ENCODE measurements at places on chromosomes 11 and 22.

- no peak for DNase-seq
These were observed 1655.2 kb downstream of the LRRC4C start for GRCh38 chr11:39804271-39804670.

GRCh38 chr11:122758974-122759373 is 79.3 kb upstream of the CRTAM start:
- peak; percentile 67 for DNase-seq

GRCh38 chr11:24760681-24761080 is 263.8 kb downstream of the LUZP2 start:
- no peak for DNase-seq

DNA sequence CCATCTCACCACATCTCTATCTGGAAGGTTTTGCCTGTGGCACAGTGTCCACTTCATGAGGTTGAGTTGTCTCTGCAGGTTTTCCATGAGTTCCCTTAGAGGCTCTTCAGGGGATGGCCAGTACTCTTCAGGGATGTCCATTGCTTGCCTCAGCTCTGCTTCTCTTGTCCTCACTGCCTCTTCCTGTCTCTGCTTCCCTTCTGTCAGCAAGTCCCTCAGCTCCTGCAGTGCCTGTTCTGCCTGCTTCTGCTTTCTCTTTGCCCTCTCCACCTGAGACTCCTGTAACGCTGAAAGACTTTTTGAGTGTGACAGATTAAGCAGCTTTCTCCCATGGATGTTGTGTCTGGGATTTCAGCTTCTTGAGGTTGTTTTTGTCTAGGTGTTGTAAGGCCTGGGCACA is 38.2 kb upstream of the MRPL17 start:
- no peak for DNase-seq

DNA sequence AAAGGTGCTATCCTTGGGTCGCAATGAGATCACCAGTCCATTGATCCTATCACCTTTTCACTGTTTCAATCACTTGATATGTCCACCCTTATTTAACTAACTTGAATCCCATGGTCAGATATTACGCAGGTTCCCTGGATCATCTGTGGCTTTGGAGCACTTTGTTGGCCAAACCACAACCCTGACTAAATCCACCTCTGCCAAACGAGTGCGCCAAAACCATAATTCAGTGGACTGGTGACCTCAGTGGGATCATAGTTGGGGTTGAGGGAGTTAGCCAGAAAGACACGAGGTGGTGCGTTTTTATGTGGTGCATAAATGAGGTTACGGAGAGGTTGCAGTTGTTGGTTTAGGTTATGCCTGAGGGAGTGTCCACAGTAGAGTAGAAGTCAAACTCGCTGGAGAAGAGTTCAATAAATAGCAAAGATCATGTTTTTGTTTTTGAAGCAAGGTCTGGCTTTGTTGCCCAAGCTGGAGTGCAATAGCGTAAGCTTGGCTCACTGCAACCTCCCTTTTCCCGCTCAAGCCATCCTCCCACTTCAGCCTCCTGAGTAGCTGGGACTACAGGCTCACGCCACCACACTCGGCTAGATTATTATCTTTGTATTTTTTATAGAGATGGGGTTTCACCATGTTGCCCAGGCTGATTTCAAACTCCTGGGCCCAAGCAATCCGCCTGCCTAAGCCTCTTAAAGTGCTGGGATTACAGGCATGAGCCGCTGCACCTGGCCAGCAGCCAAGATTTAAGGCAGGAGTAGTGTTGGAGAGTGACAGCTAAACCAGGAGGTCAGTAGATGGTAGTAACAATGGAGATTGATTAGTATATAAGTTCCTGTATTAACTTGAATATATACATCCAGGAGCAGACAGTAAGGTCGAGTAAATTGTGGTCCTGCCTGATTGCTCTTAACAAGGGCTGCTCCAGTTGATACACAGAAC is 4.5 kb downstream of the FOXR1 start:
- peak; percentile 37 for DNase-seq

- no peak for DNase-seq
These were observed 31.5 kb upstream of the CCDC188 start for GRCh38 chr22:20182365-20182764.

- no peak for DNase-seq
These were observed 89.3 kb downstream of the BCR start for GRCh38 chr22:23269441-23270211.

DNA sequence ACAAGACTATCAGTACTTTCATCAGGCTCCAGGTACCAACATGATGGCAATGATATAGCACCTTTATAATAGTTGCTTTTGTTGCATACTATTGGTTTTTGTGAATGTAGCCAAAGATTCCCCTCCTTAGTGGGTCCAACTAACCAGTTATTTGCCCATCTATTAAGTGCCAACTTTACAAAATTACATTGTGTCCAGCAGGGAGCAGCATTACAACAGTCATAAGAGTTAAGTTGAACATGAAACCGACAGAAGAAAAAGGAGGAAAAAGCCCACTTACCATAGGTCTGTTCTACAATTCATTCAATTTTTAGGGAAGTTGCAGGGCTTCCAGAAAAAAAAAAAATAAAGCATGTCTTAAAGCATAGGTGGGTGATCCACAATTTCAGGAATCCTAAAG is 21.6 kb downstream of the IMMP1L start:
- peak; percentile 80 for DNase-seq

DNA sequence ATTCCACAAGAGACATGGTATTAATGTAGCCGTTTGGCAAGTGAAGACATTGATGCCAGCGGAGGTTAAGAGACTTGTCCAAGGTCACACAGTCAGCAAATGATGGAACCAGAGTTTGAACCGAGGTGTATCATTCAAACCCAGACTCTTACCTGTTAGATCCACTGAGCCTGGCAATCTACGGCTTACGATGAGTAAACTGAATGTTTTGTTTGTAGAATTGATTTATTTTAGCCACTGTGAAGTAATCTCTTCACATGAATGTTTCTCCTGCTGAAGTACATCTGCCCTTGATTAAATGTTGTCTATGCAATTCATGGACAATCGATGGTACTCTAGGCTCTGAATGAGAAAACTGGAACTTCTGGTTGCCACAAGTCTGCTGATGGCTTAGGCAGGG is 155.5 kb upstream of the NAV2 start:
- no peak for DNase-seq

DNA sequence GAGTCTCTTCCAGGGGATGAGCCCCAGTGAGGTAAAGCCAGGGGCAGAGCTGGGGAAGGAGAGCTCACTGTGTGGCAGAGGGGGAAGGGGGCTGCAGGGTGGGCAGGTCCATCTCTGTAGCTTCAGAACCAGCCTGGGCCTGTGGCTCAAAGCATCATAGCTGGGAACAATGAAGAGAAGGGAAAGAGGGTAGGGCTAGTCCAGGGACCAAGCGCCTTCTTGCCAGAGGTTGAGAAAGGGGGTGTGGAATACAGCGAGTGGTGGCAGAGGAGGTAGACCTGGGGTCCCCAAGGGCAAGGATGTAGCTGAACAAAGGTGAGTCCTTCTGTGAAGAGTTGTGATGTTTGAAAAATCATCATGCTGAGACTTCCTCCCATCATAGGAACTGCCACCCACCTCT is 1.2 kb upstream of the PLA2G3 start:
- no peak for DNase-seq

GRCh38 chr11:118768690-118769089 is 22.3 kb downstream of the DDX6 start:
- no peak for DNase-seq

DNA sequence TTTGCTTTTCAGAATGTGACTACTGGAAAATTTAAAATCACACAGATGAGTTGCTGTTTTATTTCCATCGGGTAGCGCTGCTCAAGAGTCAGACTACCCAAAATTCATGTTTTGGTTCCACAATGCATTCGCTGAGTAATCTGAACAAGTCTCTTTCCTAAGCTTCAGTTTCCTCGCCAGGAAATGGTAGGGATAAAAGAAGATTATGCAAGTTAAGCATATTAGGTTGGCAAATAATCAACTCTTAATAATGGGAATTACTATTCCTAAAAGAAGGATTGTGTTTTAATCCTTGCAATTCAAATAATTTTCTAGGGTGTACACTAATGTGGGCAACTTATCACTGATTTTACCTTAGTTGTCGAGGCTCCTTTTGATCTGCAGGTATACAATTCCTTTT is 326.5 kb downstream of the LARGE1 start:
- DNase-seq = no peak

DNA sequence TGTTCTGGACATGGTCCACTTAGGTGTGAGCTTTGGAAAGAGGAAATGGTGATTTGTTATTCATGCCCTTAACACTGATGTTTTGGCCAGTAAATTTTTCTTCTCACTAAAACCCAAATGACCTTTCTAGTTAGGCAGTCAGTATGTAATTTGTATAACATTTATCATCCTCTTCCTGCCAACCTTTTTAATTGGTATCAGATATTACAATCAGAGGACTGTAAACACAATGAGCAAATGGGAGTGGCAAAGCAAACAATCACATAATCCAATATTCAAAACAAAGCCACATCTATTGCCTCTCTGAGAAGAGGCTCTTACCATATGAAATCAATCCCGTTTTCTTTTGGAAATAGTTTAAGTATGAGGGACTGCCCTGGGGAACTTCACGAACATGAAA is 49.1 kb downstream of the BBOX1 start:
- DNase-seq = no peak

GRCh38 chr11:45162916-45163879 is 16.8 kb downstream of the PRDM11 start:
- DNase-seq = no peak

DNA sequence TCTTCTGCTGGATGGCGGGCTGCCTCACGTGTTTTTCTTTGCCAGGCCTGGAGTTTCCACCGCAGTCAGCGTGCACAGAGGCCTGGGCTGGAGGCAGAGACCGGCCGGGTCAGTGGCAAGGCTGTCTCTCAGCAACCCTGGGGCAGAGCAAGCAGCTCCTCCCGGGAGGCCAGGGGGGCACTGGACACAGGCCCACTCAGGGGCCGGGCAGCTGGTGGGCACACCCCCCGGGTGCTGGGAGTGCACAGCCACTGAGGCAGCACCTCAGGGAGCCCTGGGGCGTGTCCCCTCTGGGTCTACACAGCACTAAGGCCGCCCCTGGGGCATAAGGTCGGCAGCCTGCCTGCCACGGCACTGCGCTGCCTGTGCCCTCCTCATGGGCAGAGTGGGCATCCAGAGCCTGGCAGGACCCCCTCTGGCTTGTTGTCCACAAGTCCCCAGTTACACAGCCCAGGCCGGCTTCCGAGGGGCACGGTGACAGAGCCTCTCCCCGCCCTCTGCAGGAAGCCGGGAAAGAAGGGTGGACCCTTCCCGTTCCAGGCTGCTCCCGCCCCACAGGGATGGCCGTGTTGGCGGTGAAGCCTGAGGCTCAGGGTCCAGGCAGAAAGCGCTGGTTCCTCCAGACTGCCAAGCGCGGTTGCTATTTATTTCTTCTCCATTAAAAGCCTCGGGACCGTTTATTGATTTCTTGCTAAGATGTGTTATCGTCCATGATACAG is 18.5 kb upstream of the TH start:
- no peak for DNase-seq

- DNase-seq = peak; percentile 90
These were observed 3.3 kb downstream of the FGF19 start for GRCh38 chr11:69700278-69701140.

- DNase-seq = no peak
These were observed 27.7 kb downstream of the DDI1 start for GRCh38 chr11:104064034-104064630.

- peak; percentile 52 for DNase-seq
These were observed 9.4 kb upstream of the PIM3 start for GRCh38 chr22:49951000-49951677.

GRCh38 chr11:65911682-65912568 is 6.9 kb downstream of the C11orf68 start:
- DNase-seq = peak; percentile 73

GRCh38 chr11:61899146-61899841 is 7.9 kb upstream of the FADS3 start:
- peak; percentile 88 for DNase-seq

DNA sequence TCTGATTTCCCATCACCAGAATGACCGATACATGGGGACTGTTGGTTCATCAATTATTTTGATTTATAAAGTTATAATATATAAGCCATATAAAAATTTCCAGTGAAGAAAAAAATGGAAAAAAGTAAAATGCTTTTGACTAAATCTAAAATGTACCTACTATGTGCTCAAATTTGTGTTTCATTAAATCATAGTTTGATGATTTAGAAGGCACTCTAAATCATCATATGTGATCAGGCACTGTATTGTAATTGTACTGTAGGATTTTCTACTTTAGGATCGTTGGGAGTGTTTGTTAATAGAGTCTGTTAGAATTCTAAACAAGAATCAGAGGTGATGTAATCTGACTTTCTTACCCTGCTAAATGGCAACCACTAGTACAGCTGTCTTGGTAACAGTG is 2.4 kb downstream of the LIN7C start:
- no peak for DNase-seq

DNA sequence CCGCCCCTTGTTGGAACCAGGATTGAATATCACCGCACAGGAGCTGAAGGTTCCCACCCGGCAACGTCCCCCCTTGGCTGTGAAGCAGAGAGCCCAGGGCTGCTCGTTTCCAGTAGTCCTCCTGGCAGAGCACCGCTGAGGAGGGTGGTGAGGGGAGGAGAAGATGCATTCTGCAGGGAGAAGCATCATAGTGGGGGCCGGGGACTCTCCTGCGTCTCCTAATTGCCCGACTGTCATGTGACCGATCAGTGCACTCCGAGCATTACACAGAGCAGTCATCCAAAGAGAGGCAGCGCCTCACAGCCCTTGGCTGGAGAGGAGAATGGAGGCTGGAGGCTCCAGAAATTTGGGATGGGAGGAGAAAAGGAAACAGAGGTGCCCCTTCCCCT is 85.0 kb upstream of the SEPTIN5 start:
- DNase-seq = no peak

GRCh38 chr11:132874638-132875037 is 657.7 kb downstream of the OPCML start:
- peak; percentile 89 for DNase-seq

DNA sequence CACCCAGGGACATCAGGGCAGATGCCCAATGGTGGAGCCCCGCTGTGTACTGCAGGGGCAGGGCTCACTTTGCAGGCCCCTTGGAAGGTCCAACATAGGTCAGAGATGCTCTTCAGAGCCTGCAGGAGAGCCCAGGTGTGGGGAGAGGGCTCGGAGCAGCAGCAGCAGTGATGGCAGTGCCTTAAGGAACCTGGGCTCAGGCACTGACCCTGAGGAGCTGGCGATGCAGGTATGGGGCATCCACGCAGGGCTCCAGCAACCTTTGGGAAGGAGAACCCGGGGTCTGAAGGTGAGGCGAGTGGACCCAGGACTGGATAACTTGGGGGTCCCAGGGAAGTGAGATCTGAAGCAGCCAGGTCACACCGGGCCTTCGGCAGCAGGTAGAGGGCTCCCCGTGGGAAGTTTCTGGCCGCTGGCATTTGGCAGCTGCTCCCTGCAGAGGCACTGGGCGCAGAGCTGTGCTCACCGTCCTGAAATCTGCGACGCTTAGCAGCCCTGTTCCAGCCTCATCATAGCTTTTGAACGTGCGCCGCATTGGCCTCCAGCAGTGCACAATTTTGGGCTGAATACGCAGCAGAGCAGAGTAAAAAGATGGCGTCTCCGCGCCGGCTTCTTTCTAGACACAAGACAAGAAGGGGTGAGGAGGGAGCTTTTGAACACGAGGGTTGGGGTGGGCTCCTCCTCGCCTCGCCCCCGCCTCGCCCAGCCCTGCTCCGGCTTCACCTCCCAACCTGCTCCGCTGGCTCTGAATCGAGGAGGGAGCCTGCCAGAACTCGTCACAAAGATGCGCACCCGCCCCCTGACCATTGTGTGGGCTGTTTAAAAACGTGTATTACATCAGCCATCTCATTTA is 118.8 kb downstream of the MPPED1 start:
- no peak for DNase-seq

Data from astrocyte of the hippocampus (primary cell).